BJ (cell line): ENCODE measurements at places on chromosomes 12 and 14. TPM values are rescaled to one million over a fixed set of nuclear protein-coding genes. Genes with fewer than 3 reads are reported as not detected.

GYS2 gene
- not detected in 2 replicates for polyA plus RNA-seq

ASCL4 gene
- polyA plus RNA-seq = not detected in 2 replicates

ZDHHC22 gene
- not detected in 2 replicates for polyA plus RNA-seq

SMIM41 gene
- 0.05 TPM in 1 of 2 replicates, not detected in the other for polyA plus RNA-seq

ERBB3 gene
- polyA plus RNA-seq = 4.7 and 6.0 TPM in 2 replicates

TDRD9 gene
- polyA plus RNA-seq = 1.3 and 2.2 TPM in 2 replicates

OLR1 gene
- polyA plus RNA-seq = 6.9 and 9.1 TPM in 2 replicates

RPL36AL gene
- 87.9 and 203 TPM in 2 replicates for polyA plus RNA-seq

SERPINA9 gene
- polyA plus RNA-seq = 0.09 and 0.12 TPM in 2 replicates

IL31 gene
- polyA plus RNA-seq = not detected in 2 replicates

PPP1R1A gene
- not detected in 2 replicates for polyA plus RNA-seq

SOX5 gene
- polyA plus RNA-seq = 0.13 and 0.16 TPM in 2 replicates
